Stimulated activated naive CD8-positive, alpha-beta T cell treated with anti-CD3 and anti-CD28 coated beads, Interleukin-15, Interleukin-2, amounts not matched to agents 100 U/mL and 50 U/mL, for 24 hours (primary cell): ENCODE measurements at places on chromosomes 4 and X.

- DNase-seq: no peak
Measured at GRCh38 chrX:77949840-77950239, 19.6 kb downstream of the PGAM4 start.

- no peak for DNase-seq
Measured at GRCh38 chrX:7134981-7135380, 12.5 kb upstream of the STS start.

- DNase-seq: no peak
Measured at GRCh38 chrX:84186603-84187532, 1.1 kb downstream of the RPS6KA6 start.

DNA sequence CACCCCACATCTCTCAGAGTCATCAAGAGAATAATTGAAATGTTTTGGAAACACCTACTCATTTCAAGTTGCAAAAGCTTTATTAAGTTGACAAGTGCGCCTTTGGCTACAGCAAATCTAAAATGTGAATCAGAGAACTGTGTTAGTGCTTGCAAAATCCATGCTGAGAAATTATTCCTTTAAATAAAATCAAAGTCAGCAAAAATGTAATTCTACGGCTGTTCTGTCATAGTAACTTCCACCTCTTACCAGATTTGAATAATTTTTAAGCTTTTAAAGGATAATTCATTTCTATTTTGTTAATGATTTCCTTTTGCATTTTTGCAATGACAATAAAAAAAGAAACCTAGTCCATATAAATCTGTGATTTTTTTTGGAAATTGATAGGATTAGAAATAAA, 1779.1 kb downstream of the STIM2 start:
- no peak for DNase-seq

DNA sequence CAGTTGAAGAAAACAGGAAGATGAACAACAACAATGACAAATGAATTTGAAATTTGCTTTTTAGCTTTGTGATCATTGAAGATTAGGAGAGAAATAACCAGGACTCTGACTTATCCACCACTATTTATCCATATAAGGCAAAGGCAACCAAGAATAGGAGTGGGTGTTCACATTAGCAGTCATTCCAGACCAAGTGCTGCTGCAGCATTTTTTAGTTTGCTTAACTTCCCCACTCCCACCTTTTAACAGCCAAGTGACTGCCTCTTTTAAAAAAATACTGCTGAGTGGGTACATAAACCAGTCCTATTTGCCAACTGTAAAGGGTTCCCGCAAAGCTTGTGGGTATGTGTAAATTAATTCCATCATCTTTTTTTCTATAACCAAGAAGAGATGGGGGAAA, 230.9 kb downstream of the IQCM start:
- no peak for DNase-seq

GRCh38 chrX:19887911-19888879, 795 bp upstream of the SH3KBP1 start:
- peak; percentile 44 for DNase-seq

DNA sequence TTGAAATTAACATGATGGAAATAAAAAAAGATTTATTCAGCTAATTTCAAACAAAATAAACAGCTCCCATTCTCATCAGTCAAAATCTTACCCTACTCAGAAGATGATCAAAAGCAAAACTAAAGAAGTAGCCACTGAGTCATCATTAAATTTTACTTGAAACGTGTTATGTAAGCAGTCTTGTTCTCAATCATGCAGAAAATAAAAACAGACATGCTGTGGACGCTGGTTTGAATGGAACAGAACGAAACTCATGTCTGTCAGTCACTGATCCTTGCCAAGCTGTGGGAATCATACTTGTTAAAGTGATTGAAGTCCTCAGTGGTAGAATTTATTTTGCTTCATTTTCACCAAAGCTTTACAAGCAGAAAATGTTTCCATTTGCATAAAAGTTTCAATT, 77.2 kb upstream of the TLR3 start:
- DNase-seq: no peak

- no peak for DNase-seq
Measured at GRCh38 chr4:58767598-58767997, 1657.4 kb upstream of the IGFBP7 start.

DNA sequence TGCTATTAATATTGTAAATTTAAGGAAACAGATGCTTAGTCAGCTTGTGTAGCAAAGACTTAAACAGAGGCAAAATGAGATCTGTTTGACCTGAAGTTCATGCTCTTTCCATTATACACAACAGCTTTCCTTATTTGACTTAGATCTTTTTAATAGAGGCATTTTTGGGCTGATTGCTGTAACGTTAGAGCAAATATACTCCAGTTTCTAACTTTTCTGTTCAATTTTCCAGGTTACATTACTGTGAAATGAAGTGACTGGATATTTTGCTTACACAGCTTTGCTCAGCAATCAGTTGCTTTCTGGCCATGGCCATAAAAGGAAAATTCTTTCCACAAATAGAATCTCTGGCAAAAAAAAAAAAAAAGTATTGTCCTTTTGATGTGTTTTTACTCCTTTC, 146.2 kb downstream of the PCDH7 start:
- no peak for DNase-seq

DNA sequence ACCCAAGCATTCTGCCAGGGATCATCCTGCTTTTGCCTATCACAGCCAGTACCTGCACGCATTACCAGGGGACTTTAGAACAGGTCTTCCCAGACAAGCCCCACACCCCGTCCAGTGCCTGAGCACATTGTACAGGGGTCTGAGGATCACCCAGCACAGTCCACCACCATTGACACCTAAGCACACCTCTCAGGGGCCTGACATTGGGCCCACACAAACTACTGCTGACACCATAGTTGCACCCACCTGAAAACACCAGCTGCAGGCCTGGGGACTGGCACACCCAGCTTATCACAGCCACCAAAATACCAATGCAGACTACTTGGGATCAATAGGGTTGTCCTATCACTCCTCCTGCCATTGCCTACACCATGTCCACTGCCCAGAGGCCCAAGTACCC, 14.7 kb upstream of the NAA11 start:
- no peak for DNase-seq
